Activated naive CD8-positive, alpha-beta T cell treated with anti-CD3 and anti-CD28 coated beads for 36 hours (primary cell): ENCODE measurements at places on chromosomes 2 and 18.
A peak's percentile ranks its signal among the peaks of the same experiment; 100 is the strongest.

GRCh38 chr18:76709659-76710645 lies 112.4 kb upstream of the ZNF236 start:
- peaks cover 18% of the 10 kb centered on the region for H3K27me3 ChIP-seq

- peak; percentile 60 for DNase-seq
- peaks cover 72% of the 10 kb centered on the region for H3K27me3 ChIP-seq
- no peaks in the 10 kb centered on the region for H3K4me1 ChIP-seq
- no peak within 1 kb of the TSS for H3K4me3 ChIP-seq
Observed at GRCh38 chr2:26692279-26692896, at the start of gene KCNK3. TSS of gene KCNK3 (plus strand) at chr2:26692722. CDS start at chr2:26692876, 154 bp downstream.

GRCh38 chr2:24543252-24543651 lies 52.2 kb downstream of the NCOA1 start:
- no peak overlapping the region for H3K4me3 ChIP-seq
- H3K27ac ChIP-seq = no peak overlapping the region
- H3K27me3 ChIP-seq = no peaks in the 10 kb centered on the region
- H3K4me1 ChIP-seq = peaks cover 9% of the 10 kb centered on the region
- peaks cover 38% of the 10 kb centered on the region for H3K36me3 ChIP-seq

GRCh38 chr2:164954186-164954585 lies 1.1 kb downstream of the SLC38A11 start:
- no peaks in the 10 kb centered on the region for H3K36me3 ChIP-seq
- H3K4me1 ChIP-seq = peaks cover 5% of the 10 kb centered on the region

GRCh38 chr2:121338281-121338680 lies 53.3 kb upstream of the TFCP2L1 start:
- DNase-seq = no peak
- peaks cover 6% of the 10 kb centered on the region for H3K36me3 ChIP-seq
- H3K4me3 ChIP-seq = no peak overlapping the region
